ENCODE measurements at places on chromosomes 2 and 18.

- no peak for DNase-seq
Measured at GRCh38 chr2:174217869-174218268, 30.5 kb downstream of the OLA1 start.

GRCh38 chr18:23550898-23551297 lies 35.4 kb downstream of the NPC1 start:
- DNase-seq, result no peak

DNA sequence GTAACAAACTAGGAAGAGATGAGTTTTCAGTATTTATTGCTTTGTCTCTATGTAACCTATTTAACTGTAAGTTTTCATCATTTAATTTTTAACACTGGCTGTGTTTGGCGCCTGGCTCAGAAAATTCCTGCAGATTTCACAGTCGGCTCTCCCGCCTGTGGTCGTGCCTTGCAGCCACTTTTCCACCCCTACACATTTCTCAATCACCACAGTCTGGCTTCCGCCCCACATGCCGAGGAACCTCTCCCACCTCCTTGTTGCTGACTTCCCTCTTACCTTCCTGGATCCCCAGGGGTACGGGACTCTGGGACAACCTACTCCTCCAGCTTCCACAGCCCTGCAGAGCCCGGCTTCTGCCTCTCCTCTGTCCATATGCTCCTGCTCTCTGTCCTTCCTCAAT lies 41.6 kb upstream of the MGAT4A start:
- DNase-seq, result no peak

- DNase-seq, result no peak
Measured at GRCh38 chr2:10193851-10194820, 71.6 kb downstream of the RRM2 start.

- DNase-seq, result no peak
Measured at GRCh38 chr2:116668691-116669090, 1145.8 kb upstream of the DDX18 start.

- DNase-seq, result no peak
Measured at GRCh38 chr2:55995211-55995610, 71.6 kb upstream of the EFEMP1 start.

GRCh38 chr2:203650860-203651613 lies 55.4 kb upstream of the CD28 start:
- peak; percentile 5 for DNase-seq

GRCh38 chr2:212109792-212110680 lies 428.6 kb downstream of the ERBB4 start:
- no peak for DNase-seq
